Daoy (cell line): ENCODE measurements at places on chromosomes 3 and 15. TPM values are rescaled to one million over a fixed set of nuclear protein-coding genes. Genes with fewer than 3 reads are reported as not detected.
A peak's percentile ranks its signal among the peaks of the same experiment; 100 is the strongest.

The IL20RB gene
- 1.3 and 1.5 TPM in 2 replicates for total RNA-seq

The FSD2 gene
- total RNA-seq, result not detected in 2 replicates

The GOLGA8B gene
- total RNA-seq, result 19.9 and 22.6 TPM in 2 replicates

DNA sequence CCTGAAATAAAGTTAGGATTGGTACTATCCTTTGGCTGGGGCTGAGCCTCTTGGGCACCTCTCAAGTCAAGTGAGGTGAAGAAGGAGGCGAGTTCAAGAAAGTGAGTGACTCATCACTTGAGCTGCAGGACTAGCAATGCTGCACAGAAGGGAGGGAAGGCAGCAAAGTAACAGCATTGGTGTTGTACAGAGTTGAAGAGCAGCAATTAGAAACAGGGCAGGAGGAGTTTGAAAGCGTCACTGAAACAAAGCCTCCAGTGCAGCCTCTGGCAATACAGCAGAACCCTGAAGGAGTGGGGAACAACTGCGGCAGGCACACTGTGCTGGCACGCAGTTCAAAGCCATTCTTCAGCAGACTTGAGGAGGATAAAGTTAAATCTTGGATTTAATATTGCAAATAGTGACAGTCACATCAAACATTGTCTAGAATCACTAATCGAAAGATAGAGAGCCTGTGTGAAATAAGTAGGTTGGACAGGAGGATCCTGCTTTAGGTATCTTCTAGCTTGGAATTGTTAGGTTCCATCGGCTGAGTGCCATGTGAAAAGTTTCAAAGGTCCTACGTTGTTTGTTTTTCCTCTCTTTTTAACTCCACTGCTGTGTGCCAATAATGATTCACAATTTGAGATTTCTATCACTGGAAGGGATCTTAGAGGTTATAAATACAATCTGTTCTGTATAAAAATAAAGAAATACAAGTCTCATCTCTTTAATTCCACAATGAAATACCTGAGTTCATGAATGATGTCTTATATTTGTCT, 479.8 kb downstream of the NAALADL2 start:
- DNase-seq, result peak; percentile 68

- DNase-seq, result no peak
Observed at GRCh38 chr3:151430821-151431484, 29.9 kb downstream of the IGSF10 start.

GRCh38 chr3:184688251-184688881, 23.5 kb downstream of the MAGEF1 start:
- peak; percentile 56 for DNase-seq

- DNase-seq, result no peak
Observed at GRCh38 chr3:31043184-31043819, 148.8 kb upstream of the GADL1 start.

DNA sequence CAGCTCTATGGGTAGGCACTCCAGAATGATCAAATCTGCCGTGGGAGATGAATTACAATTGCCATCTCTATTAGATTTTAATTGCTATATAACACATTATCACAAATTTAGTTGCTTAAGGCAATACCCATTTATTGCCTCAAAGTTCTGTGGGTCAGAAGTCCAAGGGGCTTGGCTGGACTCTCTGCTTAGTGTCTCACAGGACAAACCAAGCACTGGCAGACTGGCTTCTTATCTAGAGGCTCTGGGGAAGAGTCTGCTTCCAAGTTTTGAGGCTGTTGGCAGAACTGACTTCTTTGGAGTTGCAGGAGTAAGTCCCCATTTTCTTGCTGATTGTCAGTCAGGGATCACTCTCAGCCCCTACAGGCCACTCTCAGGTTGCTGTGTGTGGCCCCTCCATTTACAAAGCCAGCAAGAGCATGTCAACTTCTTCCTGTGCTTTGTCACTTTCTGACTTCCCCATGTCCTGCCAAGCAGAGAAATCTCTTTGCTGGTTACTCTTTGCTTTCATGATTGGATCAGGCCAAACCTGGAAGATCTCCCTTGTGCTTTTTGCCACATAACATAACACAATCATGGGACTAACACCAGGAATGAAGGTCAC, 93.5 kb upstream of the PRICKLE2 start:
- no peak for DNase-seq

- peak; percentile 85 for DNase-seq
Observed at GRCh38 chr3:123344175-123344906, 104.5 kb downstream of the ADCY5 start.

DNA sequence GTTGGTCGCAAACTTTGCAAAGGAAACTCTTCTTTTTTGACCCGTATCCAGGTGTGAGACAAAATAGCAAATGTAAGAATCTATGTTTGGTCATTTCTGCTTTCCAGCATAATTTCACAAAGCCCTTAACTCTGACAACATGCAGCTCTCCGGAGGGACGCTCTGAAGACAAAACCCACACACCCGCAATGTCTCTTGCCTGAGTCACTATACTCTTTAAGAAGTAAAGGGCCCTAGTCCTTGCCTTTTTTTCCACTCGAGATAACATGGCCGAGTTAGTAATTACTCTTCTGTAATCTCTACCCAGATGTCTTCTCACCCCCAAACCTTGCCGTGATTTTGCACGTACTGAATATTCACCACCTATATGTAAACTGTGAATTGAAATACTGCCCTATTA, 115.7 kb upstream of the ADAMTS9 start:
- DNase-seq, result no peak

- peak; percentile 57 for DNase-seq
Observed at GRCh38 chr3:111910806-111911205, 51.7 kb downstream of the PHLDB2 start.

DNA sequence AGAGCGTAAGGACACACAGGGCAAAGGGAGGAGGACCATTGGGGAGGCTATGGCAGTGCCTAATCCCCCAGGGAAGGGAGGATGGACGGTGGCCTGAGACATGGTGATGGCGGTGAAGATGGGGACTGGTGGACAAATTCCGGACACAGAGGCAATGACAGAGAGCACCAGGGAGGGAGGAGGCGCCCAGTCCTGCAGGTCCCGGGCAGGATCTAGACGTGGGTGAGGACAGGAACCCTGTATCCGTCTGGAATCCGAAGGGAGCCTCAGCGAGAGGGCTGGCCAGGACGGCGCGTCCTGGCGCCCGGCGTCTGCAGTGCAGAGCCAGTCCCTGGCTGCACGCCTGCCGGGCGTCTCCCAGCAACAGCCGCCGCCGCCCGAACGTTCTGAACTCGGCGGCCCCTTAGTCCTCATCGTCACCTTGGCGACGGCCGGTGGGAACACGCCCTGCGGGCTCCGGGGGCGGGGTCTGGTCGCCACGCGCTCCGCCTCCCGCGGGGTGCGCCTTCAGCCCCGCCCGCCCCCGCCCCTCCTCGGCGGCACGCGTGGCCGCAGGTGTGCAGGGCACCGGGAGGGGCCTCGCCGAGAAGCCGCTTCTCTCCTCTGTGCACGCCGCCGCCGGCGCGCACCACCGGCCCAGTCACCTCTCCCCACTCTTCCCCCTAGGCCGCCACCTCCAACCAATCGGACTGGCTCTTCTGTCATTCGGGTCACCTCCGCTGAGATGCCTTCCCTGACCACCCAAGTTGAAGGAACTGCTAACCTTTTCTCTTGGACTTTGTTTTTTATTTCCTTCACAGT, 11.6 kb downstream of the XIRP1 start:
- peak; percentile 82 for DNase-seq

GRCh38 chr3:119318876-119319275, 24.7 kb downstream of the ARHGAP31 start:
- DNase-seq, result no peak

DNA sequence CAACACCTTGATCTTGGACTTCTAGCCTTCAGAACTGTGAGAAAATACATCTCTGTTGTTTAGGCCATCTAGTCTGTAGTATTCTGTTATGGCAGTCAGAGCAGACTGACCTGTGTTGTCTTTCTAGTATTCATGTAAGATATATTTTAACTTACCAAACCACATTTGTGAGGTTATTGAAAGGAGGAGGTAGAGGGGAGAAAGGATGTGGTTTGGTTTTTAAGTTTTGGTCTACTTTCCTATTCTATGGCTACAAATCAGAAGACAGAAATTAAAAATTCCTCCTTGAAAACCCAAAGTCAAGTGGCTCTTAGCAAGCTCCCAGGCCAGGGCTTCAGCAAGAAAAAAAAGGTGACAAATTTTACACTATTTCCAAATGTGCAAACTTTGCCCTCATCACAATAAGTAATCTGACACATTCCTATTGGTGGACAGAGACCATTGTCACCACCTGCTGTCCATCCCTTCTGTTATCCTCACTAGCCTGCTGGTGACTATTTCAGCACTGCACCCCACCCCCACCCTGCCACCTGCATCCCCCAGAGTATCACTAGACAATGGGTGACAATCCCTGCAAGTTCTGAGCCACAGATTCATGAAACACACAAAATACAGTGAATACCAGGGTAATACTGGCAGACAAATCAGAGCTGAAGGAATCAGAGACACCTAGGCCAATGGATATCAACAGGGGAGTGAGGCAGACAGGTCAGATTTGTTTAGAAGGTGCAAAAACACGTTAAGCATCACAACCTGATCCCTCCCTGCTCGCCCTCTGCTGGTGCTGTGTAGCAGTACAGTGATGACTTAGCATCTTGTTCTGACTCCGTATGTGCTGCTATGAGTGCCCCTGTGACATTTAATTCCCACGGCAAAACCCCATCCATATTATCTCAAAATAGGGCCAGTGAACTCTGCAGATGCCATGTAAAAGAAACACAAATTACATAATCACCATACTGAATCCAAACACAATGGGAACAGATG, 79.0 kb upstream of the DCLK3 start:
- DNase-seq, result peak; percentile 26
